Fibroblast of pulmonary artery (primary cell): ENCODE measurements at places on chromosomes 16 and 17.

DNA sequence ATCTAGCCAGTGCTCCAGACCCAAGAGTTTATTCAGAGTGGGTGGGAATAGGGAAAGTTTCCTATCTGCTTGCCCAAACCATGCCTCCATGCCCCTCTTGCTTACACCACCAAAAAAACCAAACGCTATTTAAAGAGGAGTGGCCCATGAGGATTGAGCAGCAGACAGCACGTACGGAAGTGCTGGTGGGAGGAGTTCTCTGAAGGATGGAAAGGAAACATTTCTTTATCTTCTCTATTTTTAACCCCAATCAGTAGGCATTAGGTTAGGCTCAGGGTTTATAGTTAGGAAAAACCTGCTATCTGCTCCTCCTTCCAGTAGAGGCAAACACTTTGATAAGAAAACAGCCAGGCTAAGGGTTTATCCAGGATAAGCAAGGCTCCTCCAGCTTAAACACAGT is 235.3 kb downstream of the ZFHX3 start:
- DNase-seq = no peak

DNA sequence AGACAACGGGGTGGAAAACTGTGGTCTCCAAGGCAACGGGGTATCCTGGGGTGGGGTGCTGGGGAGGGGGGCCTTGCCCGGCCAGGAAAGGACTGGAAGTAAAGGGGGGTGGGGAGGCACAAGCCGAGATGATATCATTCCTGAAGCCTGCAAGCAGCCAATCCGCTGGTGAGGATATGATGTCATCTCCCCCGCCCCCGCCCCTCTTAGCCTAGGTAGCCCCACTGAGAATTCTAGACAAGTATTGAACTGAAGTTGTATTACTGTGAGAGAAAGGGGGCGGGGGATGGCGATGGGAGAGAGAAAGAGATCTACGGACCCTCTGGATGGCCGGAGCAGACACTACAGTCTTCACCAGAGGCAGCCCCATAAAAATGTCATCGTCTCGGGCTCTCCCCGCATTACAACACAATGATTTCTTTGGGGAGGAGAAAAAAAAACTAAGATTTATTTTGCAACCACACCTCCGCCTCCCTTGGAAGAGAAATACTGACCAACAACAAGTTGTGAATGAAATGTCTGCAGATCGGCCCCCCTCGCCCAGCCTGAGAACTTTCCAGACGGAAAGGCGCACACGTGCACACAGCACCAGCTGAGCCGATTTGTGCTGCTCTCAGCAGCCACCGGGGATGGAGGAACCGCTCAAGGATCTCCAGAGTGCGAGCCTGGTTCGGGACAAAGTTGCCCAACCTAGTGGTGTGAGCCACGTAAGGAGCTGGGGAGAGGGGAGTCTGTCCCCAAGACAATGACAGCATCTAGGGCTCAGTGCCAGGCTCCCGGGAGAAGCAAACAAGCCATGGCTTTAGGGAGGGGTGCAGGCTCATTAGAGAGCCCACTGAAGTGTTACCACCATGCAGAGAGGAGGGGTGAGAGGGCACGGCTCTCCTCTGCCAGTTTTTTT is 222.1 kb downstream of the SOX9 start:
- DNase-seq = peak; percentile 23

- no peak for DNase-seq
Observed at GRCh38 chr17:65441053-65441605, 120.3 kb downstream of the AXIN2 start.

DNA sequence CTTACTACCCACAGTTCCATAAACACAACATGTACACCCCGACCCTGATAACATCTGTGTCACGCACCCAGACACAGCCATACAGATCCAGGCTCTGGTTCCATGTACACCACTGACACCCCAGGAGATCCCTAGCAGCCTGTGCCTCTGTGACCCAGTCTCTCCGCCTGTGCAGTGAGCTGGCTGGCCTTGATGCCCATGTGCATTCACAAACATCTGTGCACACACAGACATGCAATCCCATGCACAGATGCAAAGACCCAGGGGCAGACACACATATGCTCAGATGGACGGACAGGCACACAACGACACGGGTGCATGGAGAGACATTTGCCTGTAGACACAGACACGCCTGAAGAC is 4.1 kb downstream of the CCDC102A start:
- DNase-seq = no peak

DNA sequence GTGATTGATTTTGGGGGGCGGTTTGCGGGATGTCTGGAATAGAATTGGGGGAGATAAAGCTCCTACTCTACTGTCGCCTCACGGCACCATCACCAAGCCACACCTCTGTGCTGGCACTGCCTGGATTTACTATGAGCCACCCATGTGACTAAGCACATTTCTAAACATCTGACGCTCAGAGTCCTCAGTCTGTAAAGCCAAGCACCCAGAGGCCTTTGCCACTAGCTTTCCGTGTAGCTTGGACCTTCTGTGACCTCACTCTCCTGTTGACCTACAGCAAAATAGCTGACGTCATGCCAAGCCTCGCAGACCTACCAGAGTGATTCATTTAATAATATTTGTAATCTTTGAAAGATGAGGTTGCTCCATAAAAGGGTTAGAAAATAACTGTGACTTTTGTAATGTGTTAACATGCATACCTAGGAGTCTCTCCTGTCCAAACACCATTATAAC is 38.5 kb upstream of the MYOCD start:
- peak; percentile 82 for DNase-seq

DNA sequence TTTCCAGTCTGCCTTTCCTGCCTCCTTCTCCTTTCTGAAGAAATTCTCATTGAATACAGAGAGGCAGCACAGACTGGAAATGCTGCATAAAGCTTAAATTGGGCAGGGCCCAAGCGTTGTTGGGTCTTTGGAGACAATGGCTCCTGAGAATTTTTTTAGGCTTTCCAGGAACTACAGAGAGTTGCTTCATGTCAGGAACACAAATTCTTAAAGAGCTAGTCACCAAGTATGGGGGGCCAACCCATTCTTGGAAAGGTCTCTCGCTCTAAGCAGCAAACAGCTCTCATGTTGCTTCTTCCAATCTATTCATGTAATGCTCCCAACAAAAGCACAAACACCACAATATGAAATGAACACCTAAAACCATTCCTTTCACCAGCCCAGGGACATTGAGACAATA is 6.9 kb downstream of the HNF1B start:
- peak; percentile 68 for DNase-seq

GRCh38 chr17:77237232-77238008 is 96.7 kb downstream of the SEC14L1 start:
- DNase-seq = no peak

DNA sequence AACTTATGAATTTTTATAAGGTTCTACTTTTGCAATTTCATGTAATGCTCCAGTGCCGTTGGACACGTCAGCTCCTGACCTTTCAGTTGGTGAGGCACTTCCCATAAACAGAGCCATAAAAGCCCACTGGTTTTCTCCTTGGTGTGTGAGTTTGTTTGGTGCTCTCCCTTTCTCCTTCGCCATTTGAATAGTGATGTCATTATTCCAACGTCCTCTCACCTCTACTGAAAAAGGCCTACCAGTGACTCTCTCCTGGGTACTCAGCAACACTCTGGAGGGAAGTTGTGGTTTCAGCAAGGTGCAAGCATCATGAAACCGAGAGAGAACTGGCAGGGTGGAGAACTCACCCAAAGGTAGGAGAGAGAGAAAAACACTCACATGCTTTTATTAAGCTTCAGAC is 29.6 kb upstream of the HNF1B start:
- no peak for DNase-seq

DNA sequence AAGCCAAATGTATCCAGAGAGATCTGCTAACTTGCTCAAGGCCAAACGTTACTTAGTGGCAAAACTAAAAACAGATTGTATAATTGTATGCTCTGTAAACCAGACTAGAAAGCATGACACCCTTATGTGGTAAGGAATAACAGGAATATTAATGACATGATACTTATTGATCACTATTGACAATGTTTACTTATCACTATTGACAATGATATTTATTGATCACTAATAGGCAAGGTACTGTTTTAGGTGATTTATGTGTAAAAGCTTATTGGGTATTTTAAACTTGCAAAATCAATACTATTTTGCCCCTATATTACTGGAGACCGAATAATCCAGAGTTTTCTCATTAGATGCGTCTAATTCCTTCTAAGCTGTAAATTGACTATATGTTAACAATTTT is 985.1 kb downstream of the CDH11 start:
- DNase-seq = no peak

- DNase-seq = peak; percentile 93
Observed at GRCh38 chr17:68383443-68384321, 73.6 kb downstream of the WIPI1 start.

DNA sequence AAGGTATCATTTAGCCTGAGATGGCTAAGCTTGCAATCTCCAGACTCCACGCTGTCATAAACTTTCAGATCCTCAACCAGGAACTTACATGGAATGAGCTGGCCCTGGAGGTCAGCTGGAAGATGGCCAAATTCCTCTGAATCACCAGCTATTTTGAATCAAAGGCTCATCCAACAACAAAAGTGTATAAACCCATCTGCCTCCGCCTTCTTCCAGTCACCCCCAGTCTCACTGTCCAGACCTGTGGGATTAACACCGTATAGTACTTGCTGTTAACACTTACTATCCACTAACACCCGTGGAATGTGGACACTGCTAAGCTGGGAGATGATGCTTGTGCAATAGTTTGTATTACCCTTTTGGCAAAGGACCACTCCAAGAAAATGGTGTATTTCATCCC is 1.9 kb upstream of the LCMT1 start:
- peak; percentile 94 for DNase-seq
